EH (cell line): ENCODE measurements at places on chromosomes 16 and 17.
A peak's percentile ranks its signal among the peaks of the same experiment; 100 is the strongest.

DNA sequence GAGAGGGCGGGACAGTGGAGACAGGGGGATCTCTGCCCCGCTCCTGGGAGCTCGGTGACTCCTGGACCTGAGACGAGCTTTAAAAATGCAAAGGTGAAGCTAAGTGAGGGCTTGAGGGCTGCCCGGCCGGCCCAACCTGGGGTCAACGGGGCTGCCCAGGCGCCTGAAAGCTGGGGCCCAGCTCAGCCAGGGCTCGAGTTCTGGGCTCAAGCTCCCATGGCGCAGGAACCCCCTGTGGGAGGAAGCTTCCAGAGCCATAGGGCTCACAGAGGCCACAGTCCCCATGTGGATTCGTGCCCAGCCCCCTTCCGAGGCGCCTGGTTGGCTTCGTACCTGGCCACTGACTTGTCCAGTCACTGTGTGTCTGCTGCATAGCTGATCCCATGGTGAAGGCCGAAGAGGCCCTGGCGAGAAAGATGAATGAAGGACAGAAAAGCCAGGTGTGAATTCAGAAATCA, 75.8 kb upstream of the GSE1 start:
- no peak for DNase-seq

DNA sequence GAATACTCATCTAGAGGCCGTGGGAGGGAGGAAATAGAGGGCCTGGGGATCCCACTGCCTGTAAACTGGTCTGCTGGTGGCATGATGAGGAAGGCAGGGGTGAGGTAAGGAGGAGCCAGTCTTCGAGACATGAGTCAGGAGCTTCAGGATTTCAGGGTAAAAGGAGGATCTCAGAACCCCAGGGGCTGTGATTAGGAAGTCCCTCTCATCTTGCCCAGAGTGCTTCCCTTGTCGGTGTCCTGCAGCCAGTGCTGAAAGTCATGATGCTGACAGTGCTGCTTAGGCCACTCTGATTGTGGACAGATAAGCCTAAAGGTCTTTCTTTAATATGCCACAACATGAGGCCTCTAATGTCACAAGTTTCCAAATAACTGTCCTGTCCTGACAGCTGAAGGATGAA, 29.6 kb downstream of the COG4 start:
- DNase-seq = no peak

- no peak for DNase-seq
These were observed 108.4 kb downstream of the AIPL1 start for GRCh38 chr17:6326483-6326882.

DNA sequence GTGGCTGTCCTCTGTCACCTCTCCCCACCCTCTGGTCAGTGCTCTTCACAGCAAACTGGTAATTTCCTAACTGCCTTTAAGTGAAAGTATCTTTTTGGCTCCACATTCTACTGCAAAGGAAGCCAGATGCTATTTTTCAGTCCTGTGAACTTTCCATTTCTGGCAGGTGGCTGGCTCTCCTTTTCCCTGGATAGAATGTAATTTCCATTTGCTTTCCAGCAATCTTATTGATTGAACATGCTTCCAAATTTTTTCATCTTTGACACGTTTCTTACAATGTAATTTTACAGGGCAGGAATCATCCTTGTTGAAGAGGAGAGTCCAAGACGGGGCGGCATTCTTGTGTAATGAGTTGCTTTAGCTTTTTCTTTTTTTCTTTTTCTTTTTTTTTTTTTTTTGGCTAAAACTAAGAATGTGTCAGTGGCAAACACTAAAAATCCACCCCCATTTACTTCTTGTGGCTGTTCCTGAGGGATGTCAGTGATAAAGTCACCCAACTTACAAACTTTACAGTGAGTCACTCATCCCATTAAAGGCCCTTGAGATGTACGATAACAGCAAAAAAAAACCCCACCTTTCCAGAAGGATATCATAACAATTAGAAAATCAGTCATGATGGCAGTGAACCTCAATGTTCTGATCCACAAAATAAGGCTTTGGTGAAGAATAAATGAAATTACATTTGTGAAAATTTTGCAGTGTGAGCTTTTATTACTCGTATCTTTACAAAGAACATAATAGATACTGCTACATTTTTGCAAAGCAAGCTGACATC, 29.4 kb upstream of the PRKCA start:
- peak; percentile 95 for DNase-seq

DNA sequence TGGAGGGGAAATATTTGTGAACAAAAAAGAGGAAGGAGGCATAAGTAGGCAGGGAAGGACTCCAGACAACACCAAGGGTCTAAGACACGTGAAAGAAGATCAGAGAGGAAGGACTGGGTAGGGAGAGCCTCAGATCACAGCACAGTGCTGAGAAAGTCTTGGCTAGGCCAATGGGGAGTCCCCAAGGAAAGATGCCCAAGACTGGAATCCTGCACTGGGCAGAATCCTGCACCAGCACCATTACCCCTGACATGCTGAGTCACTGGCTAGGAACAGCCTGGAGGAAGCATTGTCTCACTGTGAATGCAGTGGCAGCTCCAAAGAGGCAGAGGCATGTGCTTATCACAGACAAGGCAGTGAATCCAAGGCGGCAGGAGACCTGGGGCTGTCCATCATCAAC, 19.2 kb downstream of the CLEC19A start:
- no peak for DNase-seq

- DNase-seq = peak; percentile 62
These were observed 1.4 kb upstream of the SLC22A31 start for GRCh38 chr16:89201439-89202377.

GRCh38 chr17:35666070-35666469, 65.4 kb upstream of the RASL10B start:
- no peak for DNase-seq

- peak; percentile 59 for DNase-seq
These were observed 4.2 kb upstream of the SREBF1 start for GRCh38 chr17:17840751-17841591.

DNA sequence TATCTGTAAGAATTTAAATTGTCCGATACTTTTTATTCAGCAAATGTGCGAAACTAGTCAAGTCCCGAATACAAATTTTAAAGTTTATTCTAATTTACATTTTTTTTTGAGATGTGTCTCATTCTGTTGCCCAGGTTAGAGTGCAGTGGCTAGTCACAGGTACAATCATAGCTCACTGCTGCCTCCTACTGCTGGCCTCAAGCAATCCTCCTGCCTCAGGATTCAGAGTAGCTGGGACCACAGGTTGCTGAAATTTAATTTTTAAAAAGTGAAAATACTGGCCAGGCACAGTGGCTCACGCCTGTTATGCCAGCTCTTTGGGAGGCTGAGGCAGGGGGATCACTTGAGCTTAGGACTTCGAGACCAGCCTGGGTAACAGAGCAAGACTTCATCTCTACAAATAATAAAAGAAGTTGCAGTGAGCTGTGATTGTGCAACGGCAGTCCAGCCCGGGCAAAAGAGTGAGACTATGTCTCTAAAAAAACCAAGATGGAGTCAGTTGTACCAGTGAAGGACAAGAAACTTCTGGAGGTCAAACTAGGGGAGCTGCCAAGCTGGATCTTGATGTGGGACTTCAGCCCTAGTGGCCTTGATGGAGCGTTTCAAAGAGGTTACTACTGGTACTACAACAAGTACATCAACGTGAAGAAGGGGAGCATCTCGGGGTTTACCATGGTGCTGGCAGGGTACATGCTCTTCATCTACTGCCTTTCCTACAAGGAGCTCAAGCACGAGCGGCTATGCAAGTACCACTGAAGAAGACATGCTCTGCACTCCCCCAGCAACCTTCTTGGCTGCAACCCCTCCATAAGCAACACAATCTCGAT, 5.6 kb downstream of the POLG2 start:
- peak; percentile 56 for DNase-seq

GRCh38 chr16:4868026-4868425, 20.7 kb downstream of the UBN1 start:
- no peak for DNase-seq

DNA sequence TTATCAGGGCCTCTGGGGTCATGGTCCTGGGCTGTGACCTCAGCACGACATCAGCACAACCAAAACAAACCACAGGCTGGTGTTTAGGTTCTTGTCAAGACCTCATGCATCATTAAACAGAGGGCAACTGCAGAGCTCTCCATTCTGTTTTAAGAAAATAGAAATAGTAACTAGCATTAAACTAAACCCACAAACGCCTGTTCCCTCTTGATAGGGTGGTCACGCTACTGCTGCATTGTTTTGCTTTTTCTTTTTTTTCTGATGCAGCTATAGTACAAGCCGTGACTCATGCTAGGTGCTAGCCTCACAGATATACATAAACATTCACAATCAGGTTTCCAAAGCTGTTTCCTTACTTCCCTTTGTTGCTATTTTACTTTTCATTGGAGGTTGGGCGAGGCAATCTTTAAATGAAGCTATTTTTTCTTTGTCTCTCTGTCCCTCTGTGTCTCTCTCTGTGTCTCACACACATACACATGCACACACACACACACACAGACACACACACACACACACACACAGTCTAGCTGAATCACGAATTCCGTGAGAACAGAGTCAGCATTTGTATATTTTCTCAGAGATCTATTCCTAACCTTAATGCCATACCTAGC, 310.3 kb downstream of the CDH13 start:
- peak; percentile 67 for DNase-seq

DNA sequence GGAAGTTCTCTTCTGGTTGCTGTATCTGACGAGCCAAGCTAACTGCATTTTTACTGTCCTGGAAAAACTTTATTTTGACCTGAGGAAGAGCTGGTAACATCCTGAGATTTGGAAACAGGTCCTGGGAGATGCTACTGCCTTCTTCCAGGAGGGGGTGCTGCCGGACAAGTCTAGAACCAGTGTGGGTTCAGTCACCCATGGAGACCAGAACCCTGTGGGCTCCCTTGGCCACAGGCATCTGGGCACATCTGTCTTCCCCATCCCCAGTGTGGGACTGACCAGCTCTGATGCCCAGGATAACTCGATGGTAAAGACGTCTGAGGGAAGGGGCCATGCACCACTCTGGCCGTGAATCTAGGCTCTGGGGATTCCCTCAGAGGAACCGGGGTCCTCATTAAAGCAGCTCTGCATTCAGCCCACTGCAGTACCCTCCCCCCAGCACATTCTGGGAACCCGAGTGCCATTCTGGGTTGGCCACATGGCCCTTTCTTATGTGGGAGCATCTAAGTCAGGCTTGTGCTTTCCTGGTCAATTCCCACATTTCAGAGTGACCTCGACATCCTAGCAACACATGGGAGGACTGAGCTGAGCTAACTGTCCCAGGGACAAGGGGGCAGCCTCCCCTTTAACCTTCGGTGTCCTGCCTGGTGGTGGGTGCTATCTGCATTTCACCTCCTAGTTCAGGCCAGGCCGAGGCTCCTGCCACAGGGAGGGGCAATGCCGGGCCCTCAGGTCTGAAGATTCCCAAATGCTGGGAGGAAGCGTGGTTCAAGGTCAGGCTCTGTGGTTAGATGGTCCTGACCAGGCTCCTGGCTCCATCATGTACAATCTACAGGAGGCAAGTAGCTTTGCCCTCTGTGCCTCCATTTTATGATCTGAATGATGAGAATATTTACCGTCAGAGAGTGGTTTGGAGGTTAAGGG, 6.4 kb downstream of the C16orf86 start:
- peak; percentile 78 for DNase-seq

GRCh38 chr16:88927010-88927409, 50.0 kb downstream of the CBFA2T3 start:
- DNase-seq = no peak

DNA sequence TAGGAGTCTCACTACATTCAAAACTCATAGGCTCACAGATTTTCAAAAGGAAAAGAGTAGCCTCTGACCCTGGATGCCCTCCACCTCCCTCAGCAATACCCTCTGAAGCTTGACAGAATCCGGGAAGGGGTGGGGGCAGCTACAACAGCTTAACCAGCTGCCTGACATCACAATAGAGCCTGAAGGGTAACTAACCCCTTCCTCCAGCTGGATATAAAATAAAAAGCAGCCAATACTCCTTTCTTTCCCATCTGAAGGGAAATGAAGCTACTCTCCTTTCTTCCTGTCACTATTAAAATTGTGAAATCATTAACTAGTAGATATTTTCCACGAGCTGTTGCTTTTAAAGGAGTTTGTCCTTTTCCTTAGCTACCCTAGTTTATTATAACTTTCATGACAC, 24.0 kb downstream of the USP31 start:
- DNase-seq = no peak

DNA sequence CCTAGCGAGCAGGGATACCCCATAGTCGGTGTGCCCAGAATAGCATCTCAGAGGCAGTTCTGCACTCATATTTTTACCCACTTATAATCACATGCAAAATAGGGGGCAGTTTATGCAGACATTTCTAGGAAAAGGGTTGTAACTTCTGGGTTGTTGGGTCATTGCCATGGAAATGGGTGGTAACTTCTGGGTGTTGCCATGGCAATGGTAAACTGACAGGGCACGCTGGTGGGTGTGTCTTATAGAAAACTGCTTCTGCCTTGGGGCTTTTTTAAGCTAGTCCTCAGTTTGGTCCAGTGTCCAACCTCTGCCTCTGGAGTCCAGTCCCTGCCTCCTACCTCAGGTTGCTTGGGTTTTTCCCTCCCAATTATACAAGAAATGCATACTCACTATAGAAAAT, 7.4 kb upstream of the SPAG9 start:
- DNase-seq = peak; percentile 32

GRCh38 chr16:82700541-82701235, 73.9 kb downstream of the CDH13 start:
- DNase-seq = peak; percentile 86

DNA sequence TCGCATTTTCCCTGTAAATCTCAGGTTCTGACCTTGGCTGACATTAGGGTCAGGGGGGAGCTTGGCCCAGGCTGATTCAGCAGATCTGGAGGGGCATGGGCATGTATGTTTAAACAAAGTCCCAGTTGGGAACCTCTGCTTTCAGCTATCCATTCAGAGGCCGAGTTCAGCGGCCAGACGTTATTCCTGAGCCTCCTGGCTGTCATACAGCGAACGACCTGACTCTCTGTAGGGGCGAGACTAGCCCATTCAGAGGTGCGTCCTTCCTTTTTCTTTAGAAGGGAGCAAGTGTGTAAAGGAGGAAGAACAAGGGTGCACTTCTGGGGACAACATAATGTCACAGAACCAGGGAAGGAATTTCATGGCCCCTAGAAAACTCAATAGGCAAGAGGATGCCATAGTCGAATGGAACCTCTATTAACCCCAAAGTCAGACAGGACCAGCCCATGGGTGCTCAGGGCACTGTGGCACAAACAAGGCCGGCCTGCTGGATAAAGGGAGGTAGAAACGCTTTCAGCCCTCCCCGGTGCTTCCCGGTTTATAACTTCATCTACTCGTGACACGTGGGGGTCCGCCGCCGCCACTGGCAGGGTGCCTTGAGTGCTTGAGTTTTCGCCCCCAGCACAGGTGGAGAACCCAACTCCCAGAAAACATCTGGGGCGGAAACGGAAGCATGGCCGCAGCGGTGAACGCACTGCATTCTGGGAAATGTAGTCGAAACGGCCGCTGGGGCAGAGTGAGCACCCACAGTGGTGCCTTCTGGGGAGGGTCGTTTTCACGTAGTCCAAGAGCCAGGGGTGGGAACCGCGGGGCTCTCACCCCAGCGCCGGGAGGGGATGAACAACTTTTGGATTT, 33.2 kb upstream of the PLCG2 start:
- DNase-seq = peak; percentile 54

- DNase-seq = no peak
These were observed 205.9 kb downstream of the HS3ST3A1 start for GRCh38 chr17:13395862-13396261.

DNA sequence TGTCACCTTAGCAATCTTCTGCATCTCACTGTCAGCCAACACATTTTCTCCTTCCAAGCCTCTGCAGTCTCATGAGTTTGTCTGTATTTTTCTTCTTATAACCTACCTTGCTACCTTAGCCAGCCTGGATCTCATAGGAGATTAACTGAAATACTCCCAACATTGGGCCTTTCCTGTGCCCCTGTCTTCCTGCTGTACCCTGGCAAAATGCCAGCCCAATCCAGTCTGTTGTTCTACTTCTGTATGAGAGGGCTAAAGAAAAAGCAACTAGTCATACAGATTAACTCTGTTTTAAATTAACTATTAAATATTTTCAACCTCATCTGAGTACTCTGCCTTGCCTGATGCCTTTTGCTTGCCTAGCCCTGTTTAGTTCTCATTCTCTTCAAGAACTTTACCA, 18.4 kb downstream of the GOSR1 start:
- DNase-seq = no peak
